GM12878 (cell line): ENCODE measurements at places on chromosomes 4 and X.

- no peak for DNase-seq
Observed at GRCh38 chrX:153878345-153878744, 7.6 kb downstream of the L1CAM start.

- no peak for DNase-seq
Observed at GRCh38 chr4:27398631-27399310, 538.1 kb downstream of the STIM2 start.

GRCh38 chr4:147509386-147509785 is 28.5 kb downstream of the EDNRA start:
- no peak for DNase-seq

DNA sequence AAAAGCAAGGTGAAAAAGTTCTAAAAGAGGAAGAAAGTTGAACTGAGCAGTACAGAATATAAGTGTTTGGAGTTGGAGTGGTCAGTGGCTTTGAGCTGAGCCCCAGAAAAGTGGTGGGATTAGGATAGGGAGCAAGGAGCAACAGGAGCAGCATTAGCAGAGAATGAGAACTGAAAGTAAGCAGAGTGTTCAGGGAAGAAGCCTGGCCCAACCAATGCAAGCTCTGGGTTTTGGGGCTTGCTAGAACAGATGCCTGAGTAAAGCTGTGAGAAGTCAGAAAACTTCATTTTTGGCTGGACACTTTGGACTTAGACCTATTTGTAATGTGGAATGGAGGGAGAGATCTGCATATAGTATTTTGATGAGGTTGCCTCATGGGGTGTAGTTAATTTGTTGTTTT is 17.8 kb downstream of the JADE1 start:
- no peak for DNase-seq

GRCh38 chr4:150261571-150261970 is 183.3 kb downstream of the DCLK2 start:
- DNase-seq, result no peak

DNA sequence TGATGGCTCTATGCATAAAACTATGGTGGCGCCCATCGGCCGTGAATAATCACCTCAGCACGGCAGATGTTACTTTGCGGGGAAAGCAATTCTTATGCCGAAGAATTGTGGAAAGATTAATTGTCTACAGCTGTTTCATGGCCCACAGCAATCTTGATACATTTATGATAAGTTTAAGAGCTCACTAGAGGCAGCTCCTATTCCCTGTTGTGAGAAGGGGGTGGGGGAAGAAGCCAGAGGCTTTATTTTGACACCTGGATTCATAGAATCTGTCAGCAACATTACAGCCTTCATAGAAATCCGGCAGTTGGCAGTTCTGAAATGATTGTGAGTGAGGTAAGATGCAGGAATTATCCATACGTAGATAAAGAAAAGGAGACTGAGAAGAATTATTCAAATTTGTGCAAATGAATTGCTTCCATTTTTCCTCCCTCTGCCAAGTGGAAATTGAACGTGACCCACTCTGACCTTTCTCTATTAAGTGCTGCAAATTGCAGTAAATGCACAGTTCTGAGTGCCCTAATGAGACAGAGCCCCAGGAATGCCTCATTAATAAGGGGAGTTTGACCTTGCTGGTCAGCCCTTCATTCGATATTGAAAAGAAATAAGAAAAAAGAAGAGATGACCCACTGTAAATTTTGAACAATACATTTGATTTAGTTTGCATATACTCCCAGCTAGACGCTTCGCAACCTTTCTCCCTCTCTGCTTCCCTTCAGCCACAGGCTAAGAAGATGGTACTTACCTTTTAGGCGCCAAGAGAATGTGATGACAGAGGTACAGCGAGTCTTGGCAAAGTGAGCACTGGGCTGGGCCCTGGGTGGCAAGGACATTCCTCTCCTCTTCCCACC is 188.8 kb downstream of the GPAT3 start:
- no peak for DNase-seq

GRCh38 chr4:29131304-29131703 is 1588.9 kb upstream of the PCDH7 start:
- DNase-seq, result no peak

DNA sequence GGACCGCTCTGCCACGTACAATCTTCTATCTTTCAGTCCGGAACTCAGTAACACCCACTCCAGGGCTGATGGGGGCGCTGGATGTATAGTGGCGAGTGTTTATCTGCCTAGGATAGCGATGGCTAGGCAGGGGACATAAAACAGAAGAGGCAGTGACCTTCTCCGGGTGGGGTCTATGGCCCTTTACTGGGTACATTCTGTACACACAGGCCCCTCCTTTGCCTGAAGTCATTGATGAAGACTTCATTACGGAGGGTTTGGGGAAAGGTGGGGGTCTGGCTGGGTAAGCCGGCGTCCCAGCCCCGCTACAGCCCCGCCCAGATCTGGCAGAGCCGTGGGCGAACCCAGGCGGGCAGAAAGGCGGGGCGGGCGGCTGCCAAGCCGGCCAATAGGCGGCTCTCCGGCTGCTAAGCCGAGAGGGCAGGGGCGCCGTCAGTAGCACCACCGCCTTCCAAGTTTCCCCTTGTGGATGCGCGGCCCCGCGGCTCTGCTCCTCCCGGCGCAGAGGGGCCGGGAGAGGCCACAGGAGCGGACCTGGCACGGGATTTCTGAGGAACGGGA is at the start of gene CHST7:
Gene CHST7 (plus strand): TSS at position 435 of the 561 bp plus-strand sequence. CDS start 167 bp downstream, outside the sequence.
- DNase-seq, result no peak

DNA sequence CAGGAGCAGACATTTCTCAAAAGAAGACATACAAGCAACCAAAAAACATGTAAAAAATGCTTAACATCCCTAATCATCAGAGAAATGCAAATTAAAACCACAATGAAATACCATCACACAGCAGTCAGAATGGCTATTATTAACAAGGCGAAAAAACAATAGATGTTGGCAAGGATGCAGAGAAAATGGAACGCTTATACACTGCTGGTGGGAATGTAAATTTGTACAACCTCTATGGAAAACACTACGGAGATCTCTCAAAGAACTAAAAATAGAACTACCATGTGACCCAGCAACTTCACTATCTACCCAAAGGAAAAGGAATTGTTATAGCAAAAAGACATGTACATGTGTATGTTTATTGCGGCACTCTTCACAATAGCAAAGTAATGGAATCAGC is 71.5 kb downstream of the PPP4R3C start:
- DNase-seq, result no peak

- no peak for DNase-seq
Observed at GRCh38 chr4:183962419-183962818, 57.3 kb downstream of the STOX2 start.

DNA sequence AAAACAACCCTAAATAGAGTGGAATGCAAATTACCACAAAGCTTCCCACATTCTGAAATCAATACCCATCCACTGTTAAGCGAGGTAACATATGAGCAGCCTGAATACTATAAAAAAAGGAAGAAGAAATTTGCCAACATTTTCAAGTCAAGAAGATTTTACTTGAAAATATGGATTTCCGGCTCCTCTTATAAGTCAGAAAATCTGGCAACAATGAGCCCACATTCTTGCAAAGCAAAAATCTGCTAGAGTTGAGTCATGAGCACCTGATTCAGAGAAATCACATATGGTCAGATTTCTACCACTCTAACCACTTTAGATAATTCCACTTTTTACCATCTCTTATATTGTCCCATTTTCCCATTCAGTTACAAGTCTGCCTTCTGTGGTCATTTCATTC is 395.7 kb downstream of the DTHD1 start:
- no peak for DNase-seq

GRCh38 chr4:37602454-37603069 is 83.6 kb downstream of the RELL1 start:
- no peak for DNase-seq

- DNase-seq, result no peak
Observed at GRCh38 chrX:119455264-119455663, 13.0 kb upstream of the SLC25A5 start.

- no peak for DNase-seq
Observed at GRCh38 chrX:68735266-68735665, 87.8 kb downstream of the STARD8 start.

DNA sequence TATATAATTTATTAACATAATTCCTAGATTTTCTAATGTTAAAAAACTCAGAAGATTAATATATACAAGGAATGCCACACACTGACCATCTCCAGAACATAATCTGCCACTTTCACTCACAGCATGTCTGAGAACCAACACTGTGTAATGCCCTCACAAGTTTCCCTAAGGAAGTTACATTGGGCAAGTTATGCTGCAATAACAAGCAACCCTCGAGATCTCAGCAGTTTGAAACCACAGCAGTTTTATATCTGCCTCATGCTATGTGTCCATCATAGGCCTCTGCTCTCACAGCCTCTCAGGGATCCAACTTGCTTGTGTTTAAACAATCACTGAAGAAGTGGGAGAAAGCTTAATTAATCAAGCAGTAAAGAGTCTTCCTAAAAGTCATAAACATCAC is 250.0 kb upstream of the SLC7A11 start:
- no peak for DNase-seq

DNA sequence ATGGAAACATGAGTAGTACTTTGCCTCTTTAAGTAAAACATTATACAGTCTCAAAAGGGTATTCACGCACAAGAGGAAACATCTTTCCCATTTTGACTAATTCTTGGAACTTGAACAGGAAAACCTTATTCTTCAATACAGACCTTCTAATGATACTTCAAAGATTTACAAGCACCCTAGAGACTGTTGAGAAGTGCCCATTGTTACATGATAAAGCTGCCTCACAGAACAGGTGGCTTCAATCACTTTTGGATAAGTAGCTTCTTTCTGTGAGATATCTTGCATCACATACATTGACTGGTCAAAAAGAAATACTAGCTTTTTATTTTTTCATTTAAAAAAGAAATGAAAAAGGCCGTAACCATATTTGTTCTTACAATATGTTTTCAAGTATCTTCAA is 219.4 kb downstream of the EPHA5 start:
- DNase-seq, result no peak

GRCh38 chrX:131747173-131747572 is 203.3 kb downstream of the OR13H1 start:
- DNase-seq, result peak; percentile 98

- DNase-seq, result no peak
Observed at GRCh38 chrX:252244-252956, 28.8 kb upstream of the PLCXD1 start.

- no peak for DNase-seq
Observed at GRCh38 chrX:69197690-69198089, 32.4 kb upstream of the PJA1 start.

DNA sequence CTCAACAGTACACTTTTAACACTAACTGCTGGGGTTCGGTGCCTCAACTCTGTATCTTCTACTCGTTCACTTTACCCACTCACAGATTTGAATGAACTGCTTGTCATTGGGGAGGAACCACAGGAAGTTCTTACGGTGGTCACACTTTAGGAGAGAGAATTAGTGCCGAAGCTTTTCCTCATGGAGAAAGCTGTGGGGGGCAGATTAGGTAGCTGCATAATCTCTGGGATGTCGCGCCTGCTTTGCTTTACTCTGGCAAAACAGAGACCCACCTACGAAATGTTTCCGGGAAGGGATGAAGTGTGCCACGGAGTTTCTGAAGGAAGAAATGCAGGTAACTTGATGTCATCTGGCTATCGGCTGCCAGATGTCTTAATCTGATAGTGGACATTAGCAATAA is 949.7 kb upstream of the TENM3 start:
- no peak for DNase-seq

DNA sequence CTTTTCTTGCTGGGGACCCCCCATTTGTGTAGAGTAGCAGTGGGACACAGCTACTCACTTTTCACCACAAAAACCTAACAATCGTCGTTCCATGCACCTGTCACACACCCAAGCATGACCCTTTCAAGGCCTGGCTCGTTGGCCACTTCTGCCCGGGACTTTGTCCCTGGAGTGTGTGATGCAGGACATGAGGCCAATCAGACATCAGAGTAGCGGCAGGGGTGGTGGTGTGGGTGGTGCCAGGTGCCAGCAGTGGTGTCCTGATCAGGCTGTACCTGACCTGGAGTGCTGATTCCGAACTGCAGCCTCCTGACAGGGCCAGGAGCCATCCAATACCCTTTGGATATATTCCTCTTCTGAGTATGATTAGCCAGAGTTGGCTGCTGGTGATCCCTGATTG is 23.1 kb upstream of the PROM1 start:
- no peak for DNase-seq
